Hematopoietic multipotent progenitor cell treated with erythropoietin and hydrocortisone succinate and interleukin-3 and kit ligand, for 8 days (in vitro differentiated cells): ENCODE measurements at places on chromosomes 12 and 14.

GRCh38 chr14:66859063-66859671, 330.1 kb upstream of the GARIN2 start:
- DNase-seq = no peak

DNA sequence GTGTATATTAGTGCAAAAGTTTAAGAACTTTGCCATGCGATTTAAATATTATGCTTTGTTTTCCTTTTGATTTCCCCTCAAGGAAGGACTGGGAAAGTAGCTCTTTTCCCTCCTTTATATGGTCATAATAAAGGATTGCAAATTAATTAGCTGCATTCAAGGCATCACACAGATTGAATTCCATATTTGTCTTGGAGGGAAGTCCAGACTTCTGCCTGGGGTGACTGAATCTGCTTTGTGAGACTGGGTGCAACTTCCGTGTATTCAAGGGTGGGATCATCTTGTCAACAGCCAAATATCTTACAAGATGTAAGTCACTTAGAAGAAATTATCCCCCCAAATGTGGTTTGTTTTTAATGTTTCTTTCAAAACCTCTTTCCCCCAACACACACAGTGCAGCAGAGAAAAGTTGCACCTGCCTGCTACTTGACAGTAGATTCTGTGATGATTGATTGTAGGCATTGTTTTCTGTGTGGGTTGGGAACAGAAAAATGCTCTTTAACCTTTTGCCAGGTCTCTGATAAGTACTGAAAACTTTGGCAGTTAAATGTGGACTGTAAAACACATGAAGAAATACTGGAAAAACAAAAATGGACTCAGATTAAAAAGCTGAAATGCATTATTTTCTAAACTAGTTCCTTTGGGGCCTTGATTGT, 28.4 kb downstream of the STK38L start:
- DNase-seq = no peak

GRCh38 chr14:88463318-88463717, 77.9 kb downstream of the SPATA7 start:
- peak; percentile 44 for DNase-seq

DNA sequence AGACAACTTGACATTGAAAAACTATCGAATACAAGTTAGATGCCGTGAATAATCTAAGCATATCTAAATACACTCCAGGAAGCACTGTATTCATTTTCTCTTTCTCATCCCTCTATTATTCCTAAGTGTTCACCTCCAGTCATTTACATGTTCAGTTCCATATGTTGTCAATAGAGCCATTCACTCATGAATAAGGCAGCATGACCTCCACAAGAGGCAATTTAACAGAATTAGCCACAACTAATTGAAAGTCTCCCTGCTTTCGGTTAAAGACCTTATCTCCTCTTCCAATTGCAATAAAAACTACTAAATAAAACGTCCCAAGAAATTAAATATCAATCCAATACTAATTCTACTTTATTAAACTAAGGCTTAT, 1.8 kb downstream of the LRIG3 start:
- no peak for DNase-seq

GRCh38 chr12:107458163-107458562, 227.4 kb upstream of the PWP1 start:
- DNase-seq = no peak

DNA sequence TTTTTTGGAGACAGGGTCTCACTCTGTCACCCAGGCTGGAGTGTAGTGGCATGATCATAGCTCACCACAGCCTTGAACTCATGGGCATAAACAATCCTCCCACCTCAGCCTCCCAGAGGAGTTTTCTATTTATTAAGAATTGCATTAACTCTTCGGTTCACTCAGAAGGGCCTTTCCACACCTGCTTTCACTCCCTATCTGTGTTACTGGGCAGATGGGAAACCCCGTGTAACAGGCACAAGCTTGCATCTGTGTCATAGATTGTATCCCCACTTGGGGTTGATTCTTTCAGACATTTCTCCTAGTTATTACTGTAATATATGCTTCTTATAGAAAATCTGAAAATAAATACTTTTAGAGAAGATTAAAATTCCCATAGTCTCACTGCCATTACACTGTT, 38.7 kb downstream of the STX2 start:
- no peak for DNase-seq

DNA sequence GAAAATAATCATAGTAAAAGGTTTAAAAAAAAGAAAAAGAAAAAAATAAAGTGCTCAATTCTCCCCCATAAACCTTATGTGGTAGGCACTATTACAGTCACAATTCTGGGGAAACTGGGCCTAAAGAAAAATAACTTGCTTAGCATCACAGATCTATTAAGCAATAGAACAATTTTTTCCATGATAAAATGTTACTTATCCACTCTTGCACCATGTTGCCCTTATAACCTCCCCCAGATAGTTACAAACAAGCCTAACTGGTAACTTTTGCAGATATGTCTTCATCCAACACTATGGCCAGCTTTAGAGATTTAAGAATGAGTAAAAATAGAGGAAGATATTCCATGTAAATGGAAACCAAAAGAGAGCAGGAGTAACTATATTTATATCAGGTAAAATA, 164.8 kb downstream of the DUSP6 start:
- no peak for DNase-seq

GRCh38 chr14:51614707-51615106, 37.0 kb upstream of the FRMD6 start:
- DNase-seq = no peak

- no peak for DNase-seq
Observed at GRCh38 chr14:104356738-104357688, 218.6 kb downstream of the KIF26A start.

DNA sequence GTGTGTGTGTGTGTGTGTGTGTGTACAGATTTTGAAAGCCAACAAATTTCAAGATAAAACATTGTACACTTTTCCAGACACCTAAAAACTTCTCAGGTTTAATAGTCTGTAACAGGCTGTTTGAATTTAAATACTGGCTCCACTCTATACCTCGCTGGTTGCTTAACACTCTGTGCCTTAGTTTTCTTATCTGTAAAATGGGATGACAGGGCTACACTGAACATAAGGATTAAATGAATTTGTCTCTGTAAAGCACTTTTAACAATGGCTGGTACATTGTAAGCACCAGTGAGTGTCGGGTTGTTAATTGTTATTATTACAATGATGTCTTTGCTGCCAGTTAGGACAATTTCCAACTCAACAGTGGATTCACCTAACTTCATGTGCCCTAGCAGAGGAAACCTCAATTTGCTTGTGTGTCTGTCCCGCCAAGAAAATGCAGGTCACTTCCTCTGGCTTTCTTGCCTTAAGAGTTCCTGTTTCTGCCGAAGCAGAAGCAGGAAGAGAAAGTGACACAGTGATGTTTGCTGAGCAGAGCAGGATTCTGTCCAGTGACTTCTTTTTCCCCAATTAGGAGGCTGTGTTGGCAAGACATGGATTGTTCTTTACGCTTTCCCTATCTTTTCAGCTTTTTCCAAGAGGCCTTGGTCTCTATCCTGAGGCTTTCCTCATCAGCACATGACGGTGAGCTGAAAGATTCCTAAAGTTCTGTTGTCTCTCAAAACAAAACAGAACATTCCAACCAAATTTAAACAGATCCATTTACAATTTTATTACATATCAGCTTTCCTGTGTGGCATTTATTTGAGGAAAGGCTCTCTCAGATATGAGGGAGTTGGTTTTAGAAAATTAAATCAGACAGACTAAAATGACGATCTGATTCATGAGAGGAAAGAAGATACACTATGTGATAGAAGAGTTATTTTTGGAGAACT, 154.1 kb upstream of the ATP2B1 start:
- peak; percentile 18 for DNase-seq

DNA sequence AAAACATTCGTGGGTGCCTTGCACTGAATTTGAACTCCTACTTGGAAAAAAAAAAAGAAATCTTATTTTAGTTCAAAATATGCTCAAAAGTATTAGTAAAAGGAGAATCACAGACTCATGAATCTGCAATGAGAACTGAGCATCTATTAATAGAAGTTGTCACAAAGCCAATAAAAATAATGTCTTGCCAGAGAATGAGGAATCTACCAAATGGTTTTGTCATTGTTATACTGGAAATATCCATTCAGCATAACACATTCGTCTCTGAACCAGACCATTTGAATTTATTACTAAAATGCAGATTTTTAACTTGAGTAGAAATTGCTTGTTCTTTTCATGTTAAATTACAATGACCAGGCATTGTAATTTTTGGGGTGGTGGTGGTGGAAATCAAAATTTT, 11.6 kb upstream of the PTPRB start:
- DNase-seq = no peak

GRCh38 chr12:1933342-1934051, 15.0 kb upstream of the CACNA2D4 start:
- DNase-seq = no peak

DNA sequence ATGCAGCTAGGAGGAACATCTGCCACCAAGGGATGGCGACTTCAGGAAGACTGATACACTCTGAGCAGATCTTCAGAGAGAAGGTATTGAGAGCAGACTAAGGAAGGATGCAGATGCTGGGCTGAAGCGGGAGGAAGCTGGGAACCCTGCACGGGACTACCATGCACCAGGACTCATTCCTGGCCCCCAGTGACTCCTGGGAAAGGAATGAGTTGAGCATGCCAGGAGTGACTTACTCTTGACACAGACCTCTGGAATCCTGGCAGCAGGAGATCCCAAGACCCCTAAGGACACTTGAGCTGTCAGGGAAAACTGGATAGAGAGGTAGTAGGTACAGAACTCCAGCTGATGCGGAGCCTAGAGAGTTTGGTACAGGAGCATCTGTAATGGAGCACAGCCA, 336.1 kb downstream of the RPS29 start:
- no peak for DNase-seq

DNA sequence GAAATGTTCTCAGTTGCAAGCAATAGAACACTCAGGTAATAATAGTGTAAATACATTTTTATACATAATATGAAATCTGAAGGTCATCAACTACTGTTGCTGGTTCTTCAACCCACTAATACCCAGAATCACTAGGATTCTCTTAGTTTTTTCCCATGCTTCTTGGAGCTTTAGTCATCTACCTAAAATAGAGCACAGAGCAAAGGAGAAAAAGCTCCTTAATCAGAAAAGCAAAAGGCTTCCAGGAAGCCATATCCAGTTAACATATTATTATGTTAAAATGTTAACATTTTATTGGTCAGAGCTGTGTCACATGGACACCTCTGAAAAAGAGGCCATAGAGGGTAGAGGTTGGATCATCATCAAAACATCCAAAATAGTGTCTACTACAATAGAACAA, 57.0 kb downstream of the CCER1 start:
- no peak for DNase-seq

DNA sequence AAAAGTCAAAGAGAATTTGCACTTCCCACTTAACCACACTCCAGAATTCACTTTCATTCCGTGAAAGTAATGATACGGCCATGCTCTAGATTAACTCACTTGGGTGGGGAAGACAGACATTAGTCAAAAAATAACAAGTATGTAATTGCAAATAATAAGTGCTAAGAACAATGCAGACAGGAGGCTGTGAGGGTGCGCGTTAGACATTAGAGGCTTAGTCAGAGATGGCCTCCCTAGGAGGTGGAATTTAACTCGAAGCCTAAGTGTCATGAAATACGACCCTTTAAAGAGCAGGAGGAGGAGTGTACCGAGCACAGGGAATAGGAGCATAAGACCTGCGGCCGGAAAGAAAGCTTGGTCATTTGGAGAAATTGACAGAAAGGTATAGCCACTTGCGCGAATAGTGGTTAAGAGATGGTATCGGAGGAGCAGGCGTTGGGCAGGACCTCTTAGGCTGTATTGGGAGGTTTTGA, 628 bp downstream of the SNRPF start:
- DNase-seq = peak; percentile 52

- DNase-seq = peak; percentile 85
Observed at GRCh38 chr14:103520657-103521437, 1.8 kb downstream of the CKB start.

GRCh38 chr14:96889091-96889490, 91.9 kb downstream of the VRK1 start:
- DNase-seq = no peak

DNA sequence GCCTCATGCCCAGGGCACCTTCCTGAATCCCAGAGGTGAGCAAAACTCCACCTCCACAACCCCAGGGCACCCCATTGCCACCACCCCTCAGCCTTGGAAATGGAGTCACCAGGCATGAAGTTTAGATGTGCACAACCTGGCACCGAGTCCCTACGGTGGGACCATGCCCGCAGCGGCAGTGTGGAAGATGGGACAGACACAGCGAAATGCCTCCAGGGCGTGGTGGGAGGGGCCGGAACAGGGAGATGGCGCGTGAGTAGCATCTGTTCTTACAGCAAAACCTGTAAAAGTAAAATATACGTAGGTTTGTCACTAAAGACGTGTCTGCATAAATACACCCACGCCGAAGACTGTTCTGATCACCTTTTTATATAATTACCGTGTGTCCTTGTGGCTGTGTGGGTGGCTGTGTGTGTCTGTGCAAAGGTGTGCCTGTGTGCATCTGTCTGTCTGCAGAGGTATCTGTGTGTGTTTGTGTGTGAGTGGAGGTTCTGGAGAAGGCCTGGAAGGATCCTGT, 17.4 kb upstream of the DEGS2 start:
- no peak for DNase-seq

DNA sequence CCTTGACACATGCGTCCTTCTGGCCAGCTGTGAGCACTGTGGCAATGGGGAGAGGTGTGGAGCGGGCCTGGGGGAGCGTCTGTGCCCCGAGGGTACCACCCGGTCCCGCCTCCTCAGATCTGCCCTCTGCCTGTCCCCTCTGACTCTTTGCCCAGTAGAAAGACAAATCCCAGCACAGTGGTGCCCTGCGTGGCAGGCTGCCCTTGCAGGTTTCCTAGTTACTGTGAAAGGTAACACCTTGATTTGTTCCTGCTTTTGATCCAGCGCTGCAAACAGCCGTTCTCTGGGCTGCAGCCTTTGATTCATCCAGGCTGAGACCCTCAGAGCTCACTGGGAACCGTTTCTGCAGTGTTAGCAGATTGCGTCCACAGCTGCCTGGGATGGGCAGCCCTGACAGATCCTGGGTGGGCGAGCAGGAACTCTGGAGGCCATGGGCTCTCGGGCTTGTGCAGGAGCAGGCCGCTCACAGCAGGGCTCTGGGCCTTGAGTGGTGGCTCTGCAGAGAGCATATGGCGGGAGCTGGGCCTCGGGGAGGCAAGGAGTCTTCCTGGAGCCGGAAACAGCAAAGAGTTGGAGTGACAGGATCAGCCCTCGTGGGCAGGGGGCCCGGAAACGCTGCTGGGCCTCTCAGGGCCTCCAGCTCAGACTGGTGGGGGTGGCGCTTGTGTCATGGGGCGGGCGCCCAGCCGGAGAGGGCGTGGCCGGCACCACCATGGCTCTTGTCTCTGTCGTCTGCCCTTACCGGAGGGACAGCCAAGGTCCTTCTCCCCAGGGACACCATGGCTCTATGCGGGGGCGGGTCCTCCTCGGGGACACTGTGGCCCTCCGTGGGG, 16.6 kb downstream of the FBRSL1 start:
- peak; percentile 68 for DNase-seq

DNA sequence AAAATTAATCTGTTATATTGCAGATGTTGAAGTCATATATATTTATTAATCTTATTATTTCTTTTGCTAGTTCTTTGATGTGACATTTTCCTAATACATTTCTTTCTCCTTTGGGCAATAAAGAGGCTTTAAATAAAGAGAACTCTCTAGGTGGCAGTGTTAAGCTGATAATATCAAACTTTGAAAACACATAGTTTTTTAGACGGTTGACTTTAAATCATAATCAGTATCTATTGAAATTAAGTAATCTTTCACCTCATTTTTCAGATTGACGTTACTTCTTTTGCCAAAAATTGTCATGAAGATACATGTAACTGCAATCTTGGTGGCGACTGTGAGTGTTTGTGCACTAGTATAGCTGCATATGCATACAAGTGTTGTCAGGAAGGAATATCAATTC, 130.8 kb upstream of the PTPRQ start:
- DNase-seq = no peak

GRCh38 chr12:130115646-130116045, 46.6 kb upstream of the FZD10 start:
- DNase-seq = no peak

GRCh38 chr12:124902916-124903315, 11.5 kb downstream of the UBC start:
- no peak for DNase-seq
